ENCODE measurements at places on chromosomes 2 and 18. TPM values are rescaled to one million over a fixed set of nuclear protein-coding genes. Genes with fewer than 3 reads are reported as not detected.

Gene MALL
- 126 TPM for total RNA-seq

Gene TXNDC2
- not detected for total RNA-seq

Gene RAPH1
- 9.4 TPM for total RNA-seq

Gene LYPD6B
- 7.3 TPM for total RNA-seq

Gene TUBA3E
- not detected for total RNA-seq

Gene UGT1A3
- not detected for total RNA-seq

Gene DPP4
- 0.35 TPM for total RNA-seq

Gene LRRFIP1
- 50.8 TPM for total RNA-seq

Gene ANTXR1
- total RNA-seq: 11.4 TPM

Gene SOX11
- 4.2 TPM for total RNA-seq

Gene HOXD13
- total RNA-seq: not detected

Gene TEKT4
- total RNA-seq: not detected

Gene MBP
- total RNA-seq: 16.8 TPM

Gene GALNT14
- total RNA-seq: 22.8 TPM

Gene OR6B2
- not detected for total RNA-seq
